D721Med (cell line): ENCODE measurements at places on chromosomes 12 and 14.

DNA sequence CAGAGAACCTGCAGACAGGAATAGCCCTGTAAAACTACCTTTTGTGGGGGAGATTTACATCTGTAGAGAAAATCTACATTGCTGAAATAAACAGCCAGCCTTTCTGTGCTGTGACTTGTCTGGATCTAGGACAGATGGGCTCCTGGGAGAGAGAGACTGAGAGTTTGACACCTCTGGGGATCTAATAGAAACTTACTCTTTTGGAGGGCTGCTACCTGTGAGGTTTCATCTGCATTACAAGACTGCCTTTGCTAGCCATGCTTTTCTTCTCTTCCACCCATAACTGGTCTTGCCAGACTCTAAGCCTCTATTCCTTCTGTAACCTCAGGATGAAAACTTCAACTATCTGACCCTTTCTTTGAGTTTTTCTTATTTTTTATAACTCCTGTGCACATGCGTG lies 452.6 kb downstream of the ZFP36L1 start:
- DNase-seq, result no peak

- DNase-seq, result no peak
Measured at GRCh38 chr14:38929416-38929815, 173.6 kb downstream of the SEC23A start.

DNA sequence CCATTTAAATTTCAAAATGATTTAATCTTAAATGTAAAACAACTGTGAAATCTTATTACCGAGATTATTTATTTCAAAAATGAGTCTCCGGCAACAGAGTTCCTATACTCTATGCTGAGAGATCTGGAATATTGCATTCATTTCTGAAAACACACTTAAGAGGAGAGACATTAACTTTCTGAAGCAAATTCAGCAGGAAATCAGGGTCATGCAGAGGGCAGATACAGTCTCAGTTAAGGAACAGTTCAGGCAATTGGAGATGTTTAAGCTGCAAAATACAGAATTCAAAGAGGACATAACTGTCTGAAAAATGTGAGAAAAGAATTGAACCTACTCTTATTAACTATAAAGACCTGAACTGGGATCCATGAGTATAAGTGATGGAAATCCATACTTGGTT lies 320.7 kb downstream of the PAWR start:
- no peak for DNase-seq

- no peak for DNase-seq
Measured at GRCh38 chr14:76348898-76349297, 27.0 kb upstream of the ESRRB start.

DNA sequence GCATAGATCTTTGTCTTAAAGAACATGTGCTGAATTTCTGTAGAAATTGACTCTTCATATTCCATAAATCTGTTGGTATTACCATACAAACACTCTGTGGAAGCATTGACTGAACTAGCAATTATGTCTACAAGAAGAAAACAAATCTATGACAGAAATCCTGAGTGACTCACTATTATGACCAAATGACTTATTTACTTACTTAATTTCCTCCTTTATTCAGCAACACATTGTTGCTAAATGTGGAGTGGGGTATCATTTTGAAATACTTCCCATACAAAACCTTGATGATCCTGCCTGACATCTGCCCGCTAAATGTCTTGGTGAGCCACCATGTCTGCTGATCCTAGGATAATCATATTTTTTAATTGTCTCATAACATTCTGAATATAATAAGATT lies 99.1 kb upstream of the SLCO1C1 start:
- DNase-seq, result no peak

- no peak for DNase-seq
Measured at GRCh38 chr12:57219205-57219992, 2.8 kb downstream of the NXPH4 start.

DNA sequence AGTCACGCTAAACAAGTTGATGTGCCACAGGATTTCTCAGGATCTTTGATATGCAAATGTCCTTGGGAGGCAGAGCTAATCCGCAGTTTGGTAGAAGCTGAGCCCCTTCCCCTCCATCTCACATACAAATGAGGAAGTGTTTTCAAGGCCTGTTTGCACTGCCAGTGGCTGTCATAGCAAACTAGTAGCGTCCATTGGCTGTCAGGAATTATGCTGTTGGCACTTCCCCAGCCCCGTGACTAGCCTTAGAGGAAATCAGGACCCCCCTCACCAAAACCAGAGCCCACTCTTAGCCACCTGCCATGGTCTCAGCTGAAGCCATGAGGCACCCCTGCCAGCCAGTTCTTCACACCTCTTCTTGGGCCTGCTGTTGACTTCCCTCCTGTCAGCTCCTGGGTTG lies 253.9 kb downstream of the CACNA1C start:
- DNase-seq, result no peak

DNA sequence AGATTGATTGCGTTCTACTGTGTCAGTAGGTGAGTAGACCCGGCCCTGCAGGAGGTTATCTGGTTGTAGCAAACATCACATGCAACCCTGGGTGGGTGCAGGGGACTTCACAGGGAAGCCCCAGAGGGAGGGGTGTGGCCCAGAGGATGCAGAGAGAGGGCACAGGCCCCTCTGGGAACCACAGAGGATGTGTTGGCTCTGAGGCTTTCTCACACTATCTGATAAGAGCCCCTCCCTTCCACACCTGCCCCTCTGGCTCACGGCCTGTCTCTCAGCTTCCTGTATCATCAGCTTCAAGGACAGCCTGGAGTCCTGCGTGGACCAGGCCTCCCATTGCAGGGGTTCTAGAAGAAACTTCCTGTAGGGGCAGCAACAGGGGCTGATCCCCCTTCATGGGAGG lies 101.9 kb downstream of the RIN3 start:
- DNase-seq, result no peak

DNA sequence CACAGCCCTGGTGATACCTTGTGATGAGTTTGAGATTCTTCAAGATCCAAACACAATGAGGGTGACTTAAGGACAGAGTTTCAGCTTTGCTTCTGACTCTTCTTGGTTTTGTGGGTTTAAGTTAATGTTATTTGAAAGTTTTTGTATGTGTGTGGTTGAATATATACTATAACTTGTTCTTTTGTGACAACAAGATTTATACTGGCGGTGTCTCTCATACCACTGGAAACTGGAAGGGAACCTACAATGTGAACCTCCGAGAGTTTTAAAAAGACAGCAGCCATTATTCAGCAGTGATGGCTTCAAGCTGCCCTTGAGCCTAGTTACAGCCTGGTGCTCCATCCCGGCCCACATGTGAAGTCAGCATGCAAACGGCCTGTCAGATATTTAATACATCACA lies 87.9 kb upstream of the IGF1 start:
- no peak for DNase-seq

DNA sequence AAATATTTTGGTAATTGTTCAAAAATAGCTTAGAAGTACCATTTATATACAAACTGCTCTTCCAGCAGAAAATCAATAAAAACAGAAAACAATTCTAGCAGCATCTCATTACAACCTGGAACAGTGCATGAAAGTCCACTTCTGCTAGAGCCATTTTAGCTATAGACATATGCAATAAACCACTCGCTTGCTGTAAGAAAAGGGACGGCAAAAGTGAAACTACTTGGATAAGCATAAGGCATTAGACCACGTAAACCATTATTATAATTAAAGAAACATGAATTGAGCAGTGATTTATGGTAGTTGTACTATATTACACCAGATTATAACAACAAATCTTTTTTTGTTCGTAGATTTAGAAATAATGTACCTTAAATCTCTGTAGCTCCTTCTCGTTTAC lies 48.7 kb downstream of the LRIG3 start:
- no peak for DNase-seq

DNA sequence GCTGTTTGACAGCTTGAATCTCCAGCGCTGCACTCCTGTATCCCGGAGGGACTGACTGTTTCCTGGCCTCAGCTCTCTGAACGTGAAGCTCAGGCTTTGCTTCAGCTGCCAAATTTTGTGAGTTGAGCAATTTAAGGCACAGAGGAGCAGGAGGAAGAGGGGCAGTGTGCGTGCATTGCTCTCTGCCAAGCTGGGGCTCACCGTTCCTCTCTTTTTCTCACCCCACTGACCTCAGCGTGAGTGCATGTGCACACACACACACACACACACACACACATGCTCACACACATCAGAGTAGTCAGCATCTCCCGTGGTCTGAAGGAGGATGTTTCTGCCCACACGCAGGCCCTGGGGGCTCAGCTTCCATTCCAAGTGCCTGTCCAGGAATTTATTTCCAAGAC lies 27.8 kb upstream of the BDKRB2 start:
- no peak for DNase-seq

DNA sequence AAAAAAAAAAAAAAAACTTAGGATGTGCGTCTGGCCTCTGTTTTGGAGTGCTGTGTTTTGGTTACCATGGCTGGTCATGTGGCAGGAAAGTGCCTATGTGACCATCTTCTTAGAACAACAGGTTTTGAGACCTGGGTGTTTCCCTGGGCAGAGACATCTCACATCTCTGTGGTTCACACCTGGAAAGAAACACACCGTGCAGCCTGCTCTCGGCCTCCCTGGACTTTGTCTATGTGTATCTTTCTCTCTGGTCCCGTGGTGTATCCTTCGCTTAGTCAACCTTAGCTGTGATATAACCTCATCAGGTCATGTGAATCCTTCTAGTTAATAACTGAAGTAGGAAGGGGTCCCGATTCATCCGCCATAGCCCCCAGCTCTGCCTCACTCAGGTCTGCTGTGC lies 22.6 kb downstream of the ACADS start:
- DNase-seq, result no peak

DNA sequence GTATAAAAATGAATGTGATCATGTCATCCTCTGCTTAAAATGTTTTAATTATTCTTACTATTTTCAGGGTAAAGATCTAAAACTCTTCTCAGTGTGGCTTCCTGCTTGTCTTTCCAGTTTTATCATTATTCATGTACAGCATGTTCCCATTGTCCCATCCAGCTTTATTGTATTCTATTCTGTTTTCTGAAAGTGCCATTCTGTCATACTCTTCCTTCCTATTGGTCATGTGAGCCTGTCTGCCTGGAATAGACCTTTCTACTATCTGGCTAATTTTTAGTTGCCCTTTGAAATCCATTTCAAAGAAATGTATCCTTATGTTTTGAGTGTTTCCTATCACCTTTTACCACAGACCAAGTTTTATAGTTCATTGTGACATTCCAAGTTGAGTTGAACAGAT lies 34.9 kb downstream of the PALS1 start:
- no peak for DNase-seq

DNA sequence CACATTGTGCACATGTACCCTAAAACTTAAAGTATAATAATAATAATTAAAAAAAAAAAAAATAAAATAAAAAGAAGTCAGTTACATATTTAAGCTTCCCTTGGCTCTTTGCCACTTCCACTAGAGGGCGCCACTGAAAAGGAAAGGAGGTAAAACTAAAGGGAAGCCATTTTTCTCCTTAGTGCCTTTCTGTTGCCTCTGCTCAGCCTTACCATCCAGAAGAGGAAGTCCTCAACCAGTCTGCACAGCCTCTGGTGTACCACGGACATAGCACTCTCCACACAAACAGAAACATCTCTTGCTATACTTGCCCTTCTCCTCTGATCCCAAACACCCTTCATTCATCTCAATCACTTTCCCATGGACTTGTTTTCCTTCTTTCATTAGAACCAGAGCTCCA lies 169.0 kb upstream of the EEA1 start:
- no peak for DNase-seq

GRCh38 chr12:65911321-65911720 lies 87.0 kb downstream of the HMGA2 start:
- no peak for DNase-seq

GRCh38 chr12:50282721-50283228 lies 545 bp downstream of the LIMA1 start:
- DNase-seq, result no peak
